Neural cell (in vitro differentiated cells): ENCODE measurements at places on chromosomes 5 and 9. TPM values are rescaled to one million over a fixed set of nuclear protein-coding genes. Genes with fewer than 3 reads are reported as not detected.

UGT3A1 gene
- not detected in 2 replicates for polyA plus RNA-seq

ENTPD8 gene
- not detected in 2 replicates for polyA plus RNA-seq

TMEM215 gene
- not detected in 2 replicates for polyA plus RNA-seq

CATSPER3 gene
- 0.17 and 0.80 TPM in 2 replicates for polyA plus RNA-seq

PBX3 gene
- polyA plus RNA-seq, result 398 and 402 TPM in 2 replicates

POU5F2 gene
- 0.07 and 0.22 TPM in 2 replicates for polyA plus RNA-seq

ARL14EPL gene
- polyA plus RNA-seq, result 0.24 TPM in 1 of 2 replicates, not detected in the other

NOXA1 gene
- 1.7 and 3.4 TPM in 2 replicates for polyA plus RNA-seq

IL13 gene
- polyA plus RNA-seq, result 0.25 TPM in 1 of 2 replicates, not detected in the other

SPATA31C1 gene
- polyA plus RNA-seq, result not detected in 2 replicates

AQP7 gene
- polyA plus RNA-seq, result not detected in 2 replicates

EIF4EBP3 gene
- 1.0 TPM in 1 of 2 replicates, not detected in the other for polyA plus RNA-seq

FKTN gene
- 20.1 and 52.1 TPM in 2 replicates for polyA plus RNA-seq

ACSL6 gene
- polyA plus RNA-seq, result 30.5 and 39.0 TPM in 2 replicates

PCDHA10 gene
- 5.5 and 6.7 TPM in 2 replicates for polyA plus RNA-seq

CMYA5 gene
- 0.30 and 2.4 TPM in 2 replicates for polyA plus RNA-seq

C9orf153 gene
- not detected in 2 replicates for polyA plus RNA-seq

EPB41L4B gene
- 4.1 and 4.6 TPM in 2 replicates for polyA plus RNA-seq

TXN gene
- polyA plus RNA-seq, result 279 and 304 TPM in 2 replicates

CCDC183 gene
- 5.5 and 8.8 TPM in 2 replicates for polyA plus RNA-seq

ORM2 gene
- not detected in 2 replicates for polyA plus RNA-seq

CAPSL gene
- 2.3 TPM in 1 of 2 replicates, not detected in the other for polyA plus RNA-seq

COL27A1 gene
- 0.04 and 0.25 TPM in 2 replicates for polyA plus RNA-seq

TAS2R1 gene
- polyA plus RNA-seq, result 0.41 TPM in 1 of 2 replicates, not detected in the other

DND1 gene
- 4.2 and 4.4 TPM in 2 replicates for polyA plus RNA-seq

LCN15 gene
- polyA plus RNA-seq, result not detected in 2 replicates

MAPKAP1 gene
- polyA plus RNA-seq, result 57.5 and 70.4 TPM in 2 replicates

ADGRD2 gene
- polyA plus RNA-seq, result not detected in 2 replicates

TEX48 gene
- not detected in 2 replicates for polyA plus RNA-seq

ZNF366 gene
- polyA plus RNA-seq, result not detected in 2 replicates

ZFAND5 gene
- polyA plus RNA-seq, result 323 and 338 TPM in 2 replicates

PCDHA1 gene
- 0.28 TPM in 1 of 2 replicates, not detected in the other for polyA plus RNA-seq

ZNF462 gene
- polyA plus RNA-seq, result 9.1 and 15.8 TPM in 2 replicates

PDE8B gene
- 0.10 and 0.22 TPM in 2 replicates for polyA plus RNA-seq

PIK3R1 gene
- polyA plus RNA-seq, result 38.0 and 41.9 TPM in 2 replicates

LHX3 gene
- not detected in 2 replicates for polyA plus RNA-seq

CFAP77 gene
- not detected in 2 replicates for polyA plus RNA-seq

PCDHAC2 gene
- 7.6 and 9.3 TPM in 2 replicates for polyA plus RNA-seq

SHROOM1 gene
- 0.84 and 1.8 TPM in 2 replicates for polyA plus RNA-seq
